ENCODE measurements at places on chromosomes 12 and 14.

- no peak for DNase-seq
Observed at GRCh38 chr12:15443611-15444010, 121.3 kb downstream of the PTPRO start.

DNA sequence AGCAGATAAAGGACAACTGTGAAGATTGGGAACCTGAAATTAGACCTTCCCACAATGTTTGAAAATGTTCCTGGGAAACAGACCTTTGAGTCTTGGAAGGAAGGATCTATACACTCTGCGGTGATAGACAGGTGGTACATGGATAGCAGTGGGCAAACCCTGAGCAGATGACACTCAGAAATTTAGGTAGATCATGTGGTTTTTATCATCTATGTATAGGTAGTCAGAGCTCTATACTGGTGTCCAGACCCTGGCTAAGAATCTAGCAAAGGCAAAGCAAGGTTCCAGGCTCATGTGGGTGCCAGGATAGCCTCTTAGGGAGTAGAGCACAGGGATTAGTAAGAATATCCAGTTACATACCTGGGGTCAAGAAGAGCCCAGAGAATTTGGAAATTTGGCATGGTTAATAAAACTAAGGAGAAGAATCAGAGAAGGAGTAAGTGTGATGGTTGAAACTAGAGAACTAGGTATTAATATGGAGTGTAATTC is 331.2 kb upstream of the FBXO33 start:
- DNase-seq: no peak

DNA sequence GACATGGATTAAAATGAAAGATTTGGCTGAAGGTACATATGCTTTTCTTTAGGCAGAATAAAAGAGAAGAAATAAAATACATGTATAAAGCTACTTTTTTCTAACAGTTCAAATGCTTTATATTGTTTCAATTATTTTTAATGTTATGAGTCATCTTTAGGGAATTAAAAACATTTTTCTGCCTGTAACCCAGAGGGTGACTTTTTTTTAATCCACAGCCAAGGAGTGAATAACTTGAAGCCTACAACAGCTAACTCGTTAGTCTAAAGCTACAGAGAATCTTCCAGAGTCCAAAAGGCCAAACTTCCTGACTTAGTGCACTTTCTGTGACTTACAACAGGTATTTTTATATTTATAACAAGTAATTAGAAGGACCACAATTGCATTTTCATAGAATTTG is 151.6 kb downstream of the SEC23A start:
- DNase-seq: no peak

GRCh38 chr14:101600891-101601605 is 39.8 kb downstream of the DIO3 start:
- DNase-seq: no peak

- DNase-seq: no peak
Observed at GRCh38 chr14:91223028-91223783, 21.3 kb downstream of the GPR68 start.

DNA sequence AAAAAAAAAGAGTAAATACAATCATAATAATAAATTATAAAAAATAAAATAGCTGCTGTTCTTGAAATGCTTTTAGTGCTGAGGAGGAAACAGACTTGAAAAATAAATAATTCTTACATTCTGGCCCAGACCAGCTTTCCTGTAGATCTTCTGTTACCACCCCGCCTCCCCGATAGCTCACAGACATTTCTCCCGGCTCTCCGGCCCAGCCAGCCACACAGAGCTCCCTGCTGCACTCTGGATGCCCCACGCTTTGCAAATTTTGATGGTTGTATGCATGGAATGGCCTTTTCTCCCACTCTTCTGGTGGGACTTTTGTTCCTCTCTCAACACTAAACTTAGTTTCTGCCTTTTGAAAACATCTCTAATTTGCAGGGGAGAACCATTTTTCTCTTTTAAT is 249.3 kb downstream of the ATP23 start:
- DNase-seq: no peak

GRCh38 chr14:34425095-34425851 is 36.8 kb downstream of the SPTSSA start:
- DNase-seq: no peak

Data from stimulated activated CD8-positive, alpha-beta memory T cell treated with anti-CD3 and anti-CD28 coated beads, Interleukin-15, amount 100 ng/mL, for 1 hour (primary cell).